ENCODE measurements at places on chromosomes 2 and 18. TPM values are rescaled to one million over a fixed set of nuclear protein-coding genes. Genes with fewer than 3 reads are reported as not detected.
A peak's percentile ranks its signal among the peaks of the same experiment; 100 is the strongest.

GRCh38 chr2:200278694-200279316 is 27.7 kb upstream of the SPATS2L start:
- no peak overlapping the region for H3K4me3 ChIP-seq
- peaks cover 13% of the 10 kb centered on the region for H3K4me1 ChIP-seq
- no peak for DNase-seq
- no peaks in the 10 kb centered on the region for H3K27me3 ChIP-seq
- no peaks in the 10 kb centered on the region for H3K36me3 ChIP-seq

Gene MOGAT1
- not detected for total RNA-seq

GRCh38 chr18:27863780-27864430 is 313.0 kb downstream of the CDH2 start:
- H3K4me3 ChIP-seq, result no peak overlapping the region
- DNase-seq, result no peak
- no peaks in the 10 kb centered on the region for H3K4me1 ChIP-seq

Gene ASAP2
- 11.0 TPM for total RNA-seq

GRCh38 chr18:48848641-48849143 is 102.1 kb downstream of the SMAD7 start:
- no peak for DNase-seq
- no peaks in the 10 kb centered on the region for H3K27me3 ChIP-seq
- no peak overlapping the region for H3K4me3 ChIP-seq
- H3K36me3 ChIP-seq, result no peaks in the 10 kb centered on the region

GRCh38 chr2:185802926-185803325 is 64.3 kb downstream of the FSIP2 start:
- H3K27me3 ChIP-seq, result no peaks in the 10 kb centered on the region
- no peaks in the 10 kb centered on the region for H3K4me1 ChIP-seq
- H3K27ac ChIP-seq, result no peak overlapping the region
- DNase-seq, result no peak
- H3K4me3 ChIP-seq, result no peak overlapping the region

DNA sequence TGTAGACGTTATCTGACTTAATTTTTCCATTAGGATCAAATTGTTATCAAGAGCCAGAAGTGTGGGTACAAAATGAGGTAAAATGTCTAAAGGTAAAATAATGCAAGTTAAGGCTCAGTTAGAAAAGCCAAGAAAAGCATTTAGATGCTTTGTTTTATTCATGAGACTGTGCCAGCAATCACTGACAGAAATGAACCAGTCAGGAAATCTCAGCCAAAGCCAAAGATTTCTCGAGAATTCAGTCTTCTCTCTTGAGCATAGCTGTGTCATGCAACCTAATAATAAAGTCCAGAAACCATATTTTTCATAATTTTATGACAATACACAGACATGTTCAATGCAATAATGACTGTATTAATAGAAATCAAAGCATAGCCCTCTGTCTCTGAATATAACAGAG is 43.5 kb upstream of the ZNF397 start:
- peaks cover 6% of the 10 kb centered on the region for H3K4me1 ChIP-seq
- DNase-seq, result no peak
- no peak overlapping the region for H3K27ac ChIP-seq
- H3K27me3 ChIP-seq, result no peaks in the 10 kb centered on the region
- no peak overlapping the region for H3K4me3 ChIP-seq
- H3K36me3 ChIP-seq, result no peaks in the 10 kb centered on the region

- peak; percentile 57 for DNase-seq
- H3K27ac ChIP-seq, result no peak overlapping the region
- peak overlapping the region; percentile 56 for H3K4me3 ChIP-seq
- H3K27me3 ChIP-seq, result no peaks in the 10 kb centered on the region
Measured at GRCh38 chr2:172434821-172435605, 7.6 kb downstream of the ITGA6 start.

Gene ERFE
- total RNA-seq, result 2.1 TPM

DNA sequence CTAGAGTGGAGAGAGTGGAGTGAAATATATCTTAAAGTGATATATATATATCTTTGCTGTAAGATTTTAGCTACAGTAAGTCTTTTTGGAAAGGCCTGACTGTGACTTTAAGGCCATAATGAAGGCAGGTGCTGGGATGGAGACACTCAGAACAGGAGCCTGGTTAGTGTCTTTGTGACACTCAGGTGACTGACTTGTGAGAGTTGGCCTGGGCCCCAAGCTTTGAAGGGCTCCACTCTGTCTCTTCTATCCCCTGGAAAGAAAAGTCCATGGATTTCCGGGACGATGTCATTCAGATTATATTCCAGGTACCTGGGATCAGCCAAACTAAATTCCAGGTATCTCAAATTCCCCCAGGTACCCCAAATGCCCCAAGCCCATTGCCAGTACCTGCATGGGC is 276.6 kb downstream of the PDE11A start:
- no peak overlapping the region for H3K4me3 ChIP-seq
- no peak for DNase-seq
- H3K4me1 ChIP-seq, result no peaks in the 10 kb centered on the region
- H3K27ac ChIP-seq, result no peak overlapping the region
- no peaks in the 10 kb centered on the region for H3K27me3 ChIP-seq

- no peak overlapping the region for H3K4me3 ChIP-seq
- H3K4me1 ChIP-seq, result no peaks in the 10 kb centered on the region
- DNase-seq, result peak; percentile 63
- H3K27ac ChIP-seq, result no peak overlapping the region
Measured at GRCh38 chr2:42238644-42239288, 69.6 kb downstream of the EML4 start.

Measured in H9 (cell line).